DMS153 (cell line): ENCODE measurements at places on chromosomes 5 and 9.

DNA sequence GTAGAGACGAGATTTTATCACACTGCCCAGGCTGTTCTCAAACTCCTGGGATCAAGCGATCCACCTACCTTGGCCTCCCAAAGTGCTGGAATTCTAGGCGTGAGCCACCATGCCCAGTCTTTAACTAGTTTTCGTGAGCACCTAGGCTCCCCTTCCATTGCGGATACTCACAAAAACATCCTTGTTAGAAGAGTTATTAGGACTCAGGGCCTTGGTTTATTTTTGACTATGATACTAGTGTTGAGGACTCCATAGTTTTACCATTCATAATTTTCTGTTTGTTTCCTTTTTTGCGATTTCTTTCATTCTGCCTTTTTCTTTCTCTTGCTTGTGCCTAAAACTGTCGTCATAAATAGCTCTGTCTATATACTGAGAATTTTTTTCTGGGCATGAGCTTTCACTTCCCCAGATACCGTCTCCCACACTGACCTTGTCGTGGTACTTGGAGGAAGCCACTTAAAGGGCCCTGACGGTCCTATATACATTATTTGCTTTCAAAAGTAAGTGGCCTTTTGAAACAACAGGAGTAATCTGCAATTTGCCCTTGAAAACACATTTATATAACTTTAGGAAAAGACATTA lies 5.2 kb downstream of the F2R start:
- DNase-seq, result no peak

- DNase-seq, result no peak
Observed at GRCh38 chr5:122202952-122203351, 73.6 kb downstream of the ZNF474 start.

GRCh38 chr5:63131626-63132285 lies 553.1 kb downstream of the LRRC70 start:
- DNase-seq, result no peak

DNA sequence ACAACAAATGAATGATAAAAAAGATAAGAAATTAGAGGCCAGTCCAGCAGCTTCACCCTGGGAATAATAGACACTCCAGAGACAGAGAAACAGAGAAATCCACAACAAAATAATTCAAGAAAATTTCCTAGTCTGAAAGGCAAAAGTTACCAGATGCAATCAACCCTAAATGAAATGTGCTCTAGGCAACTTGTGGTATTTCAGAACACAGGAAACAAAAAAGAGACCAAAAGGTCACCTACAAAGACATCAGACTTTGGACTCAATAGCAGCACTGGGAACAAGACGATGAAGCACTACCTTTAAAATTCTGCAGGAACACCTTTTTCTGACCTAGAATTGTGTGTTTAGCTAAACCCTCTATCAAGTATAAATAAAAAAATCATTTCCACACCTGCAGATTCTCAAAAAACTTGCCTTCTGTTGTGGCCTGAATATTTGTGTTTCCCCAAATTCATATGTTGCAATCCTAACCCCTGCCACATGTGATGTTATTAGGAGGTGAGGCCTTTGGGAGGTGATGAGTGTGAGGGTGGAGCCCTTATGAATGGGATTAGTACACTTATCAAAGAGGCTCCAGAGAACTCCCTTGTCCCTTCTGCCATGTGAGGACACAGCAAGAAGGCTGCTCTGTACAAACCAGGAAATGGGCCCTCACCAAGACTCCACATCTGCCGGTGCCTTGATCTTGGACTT lies 5.9 kb upstream of the MAPK9 start:
- DNase-seq, result no peak

DNA sequence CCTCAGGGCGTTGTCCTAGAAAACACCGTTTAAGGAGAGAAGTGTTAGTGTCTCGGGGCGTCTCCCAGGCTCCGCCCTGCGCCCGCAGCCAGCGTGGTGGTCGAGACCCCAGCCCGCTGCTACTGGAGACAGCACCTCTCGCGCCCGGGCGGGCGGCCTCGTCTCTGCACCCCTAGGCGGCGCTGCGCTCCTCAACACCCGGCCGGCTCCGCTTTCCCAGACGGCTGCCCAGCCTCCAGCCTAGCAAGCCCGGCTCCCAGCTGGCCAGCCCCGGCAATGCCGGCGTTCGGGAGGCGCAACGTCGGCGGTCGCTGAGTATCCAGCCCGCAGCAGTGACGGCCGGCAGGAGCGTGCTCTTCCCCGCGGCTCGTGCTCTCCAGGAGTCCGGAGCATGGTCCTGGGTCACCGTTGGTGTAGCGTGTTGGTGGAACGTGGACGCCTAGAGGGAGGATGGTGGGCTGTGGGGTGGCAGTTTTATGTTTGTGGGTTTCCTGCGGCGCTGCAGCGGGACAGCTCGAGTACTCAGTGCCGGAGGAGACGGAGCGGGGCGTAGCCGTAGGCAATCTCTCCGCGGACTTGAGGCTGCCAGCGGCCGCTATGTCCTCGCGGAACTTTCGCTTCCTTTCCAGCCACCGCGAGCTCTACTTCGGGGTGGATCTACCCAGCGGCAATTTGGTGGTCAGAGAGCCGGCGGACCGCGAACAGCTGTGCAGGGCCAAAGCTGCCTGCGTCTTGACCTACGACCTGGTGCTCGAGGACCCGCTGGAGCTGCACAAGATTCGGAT lies 536 bp downstream of the PCDHAC1 start:
- DNase-seq, result peak; percentile 68

DNA sequence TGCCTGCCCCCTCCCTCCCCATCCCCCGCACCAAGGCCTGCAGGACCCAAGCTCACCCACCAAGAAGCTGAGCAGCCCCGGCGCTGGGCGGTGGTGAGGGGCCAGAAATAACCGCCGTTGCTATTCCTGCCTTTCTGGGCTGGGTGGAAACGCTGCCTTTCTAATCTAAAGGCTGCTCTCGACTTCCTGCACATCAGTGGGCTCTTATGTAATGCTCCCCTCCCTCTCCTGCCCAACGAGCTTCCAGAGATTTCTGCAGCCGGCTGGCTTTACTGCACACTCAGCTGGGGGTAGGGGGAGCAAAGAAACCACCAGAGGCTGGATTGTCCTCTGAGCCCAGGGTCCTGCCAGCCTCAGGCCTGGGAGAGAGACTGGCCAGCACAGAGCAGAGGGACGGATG lies 6.9 kb upstream of the EGR1 start:
- DNase-seq, result no peak

DNA sequence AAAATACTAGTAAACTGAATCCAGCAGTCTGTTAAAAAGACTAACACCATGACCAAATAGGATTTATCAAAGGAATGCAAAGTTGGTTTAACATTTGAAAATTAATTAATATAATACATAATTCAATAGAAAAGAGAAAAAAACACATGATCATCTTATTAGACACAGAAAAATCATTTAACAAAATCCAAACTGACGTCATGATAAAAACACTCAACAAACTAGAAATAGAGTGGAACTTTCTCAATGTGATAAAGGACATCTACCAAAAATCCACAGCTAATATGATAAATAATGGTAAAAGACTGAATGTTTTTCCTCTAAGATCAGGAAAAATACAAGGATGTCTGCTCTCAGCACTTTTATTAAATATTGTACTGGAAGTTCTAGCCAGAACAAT lies 40.4 kb upstream of the KCNIP1 start:
- no peak for DNase-seq

DNA sequence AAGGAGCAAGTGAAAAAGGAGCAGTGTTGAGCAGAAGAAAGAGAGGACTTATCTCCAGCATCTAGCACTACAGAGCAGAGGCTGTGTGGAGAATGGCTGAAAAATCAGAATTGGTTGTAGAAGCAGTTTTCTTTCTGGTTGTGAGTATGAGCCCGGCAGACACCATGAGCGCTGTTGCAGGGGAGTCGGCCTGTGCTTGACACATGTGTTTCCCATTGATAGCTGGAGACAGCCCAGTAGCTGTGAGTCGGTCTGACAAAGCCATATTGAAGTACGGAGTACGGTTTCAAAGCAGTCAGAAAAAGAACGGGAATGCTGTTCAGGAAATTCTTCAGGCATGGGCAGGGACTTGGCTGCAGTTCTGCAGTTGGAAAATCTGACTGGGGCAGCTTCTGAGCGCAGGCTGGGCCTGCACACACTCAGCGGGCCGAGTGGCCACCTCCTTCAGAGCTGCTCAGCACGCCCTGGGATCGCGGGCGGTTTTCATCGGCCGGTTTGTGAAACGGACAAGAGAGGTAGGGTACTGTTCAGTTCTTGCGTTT lies at the start of gene SGCD:
Gene SGCD (plus strand): TSS at position 447 of the 542 bp plus-strand sequence.
- no peak for DNase-seq

DNA sequence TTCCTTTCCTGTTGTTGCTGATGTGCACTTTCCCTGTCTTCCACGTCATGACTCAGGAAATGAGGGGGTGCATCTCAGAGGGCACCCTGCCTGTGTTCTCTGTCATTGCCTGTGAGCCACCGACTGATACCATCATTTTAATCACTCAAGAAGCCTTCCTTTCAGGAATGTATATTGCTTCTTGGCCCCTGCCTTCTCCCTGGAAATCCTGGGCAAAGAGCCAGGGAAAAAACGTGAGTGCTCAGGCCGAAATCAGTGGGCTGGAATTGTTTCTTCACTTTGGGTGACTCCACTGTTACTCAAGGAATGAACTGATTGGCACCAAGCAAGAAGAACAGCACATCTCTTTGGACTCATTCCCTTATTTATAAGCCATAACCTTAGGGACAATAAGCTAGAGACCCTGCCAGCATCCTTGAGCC lies 126.1 kb downstream of the SNX18 start:
- DNase-seq, result no peak

GRCh38 chr9:2359891-2360471 lies 261.6 kb upstream of the VLDLR start:
- DNase-seq, result peak; percentile 46

DNA sequence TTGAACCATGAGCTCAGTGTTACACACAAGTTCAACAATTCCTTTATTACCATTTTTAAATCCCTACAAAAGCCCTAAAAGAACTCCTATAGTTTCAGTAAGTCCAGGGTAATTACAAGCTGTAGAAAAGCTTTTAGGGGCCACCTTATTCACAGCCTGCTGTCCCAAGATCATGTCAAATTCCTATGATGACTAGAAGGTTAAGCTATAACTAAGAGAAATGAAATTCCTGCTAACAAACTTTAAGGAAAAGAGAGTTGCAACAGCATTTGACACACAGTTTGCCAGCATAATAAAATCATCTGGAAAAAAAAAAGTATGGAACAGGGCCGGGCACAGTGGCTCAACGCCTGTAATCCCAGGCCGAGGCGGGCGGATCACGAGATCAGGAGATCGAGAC lies 31.5 kb downstream of the TMEM245 start:
- DNase-seq, result no peak

DNA sequence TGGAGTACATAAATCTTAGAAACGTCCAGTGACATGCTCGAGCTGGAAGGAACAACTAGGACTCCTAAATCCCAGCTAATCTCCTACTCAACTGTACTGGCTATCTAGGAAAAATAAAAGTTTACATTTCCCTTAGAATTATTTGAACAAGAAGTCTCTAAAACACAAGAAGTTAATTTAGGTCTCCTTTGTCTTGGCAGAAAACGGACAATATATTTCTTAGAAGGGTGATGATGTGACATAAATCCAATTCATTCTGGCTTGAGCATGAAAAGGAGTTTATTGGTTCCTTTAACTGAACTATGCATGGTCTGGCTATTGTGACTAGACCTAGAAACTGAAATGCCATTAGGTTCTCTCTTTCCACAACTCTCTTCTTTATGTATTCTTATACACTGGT lies 1242.2 kb upstream of the DMAC1 start:
- no peak for DNase-seq

- no peak for DNase-seq
Observed at GRCh38 chr9:116160676-116161571, 7.3 kb downstream of the PAPPA start.

- no peak for DNase-seq
Observed at GRCh38 chr9:37565661-37566618, 10.2 kb downstream of the FBXO10 start.

GRCh38 chr5:432201-432927 lies 10.6 kb upstream of the EXOC3 start:
- DNase-seq, result no peak

GRCh38 chr5:133220851-133221674 lies 169.2 kb downstream of the HSPA4 start:
- no peak for DNase-seq

DNA sequence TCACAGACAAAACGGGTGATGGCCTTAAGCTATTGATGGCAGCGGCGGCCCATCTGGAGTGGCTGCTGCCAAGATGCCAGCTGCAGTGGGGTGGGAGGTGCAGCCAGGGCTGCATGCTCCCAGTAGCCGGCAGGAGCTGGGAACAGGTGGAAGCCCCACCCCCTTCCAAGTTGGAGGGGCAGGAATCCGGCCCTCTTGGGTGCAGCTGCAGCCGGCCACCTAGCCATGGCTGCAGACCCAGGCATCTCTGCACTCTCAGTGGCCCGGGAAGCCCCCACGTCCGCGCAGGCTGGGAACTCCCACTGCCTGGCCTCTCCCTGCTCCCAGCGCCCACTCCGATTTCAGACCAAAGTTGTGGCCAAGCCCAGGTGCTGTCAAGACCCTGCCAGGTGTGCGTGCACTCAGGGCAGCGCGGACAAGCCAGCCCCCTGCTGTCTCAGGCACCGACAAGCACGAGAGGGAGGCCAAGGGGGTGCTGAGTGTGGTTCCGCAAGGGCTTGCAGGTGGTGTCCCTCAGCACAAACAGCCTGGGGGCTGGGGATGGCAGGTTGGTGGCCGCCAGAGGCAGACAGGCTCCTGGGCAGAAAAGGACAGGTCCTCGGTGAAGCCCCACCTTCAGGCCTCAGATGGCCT lies 115.1 kb upstream of the TSLP start:
- DNase-seq, result no peak

DNA sequence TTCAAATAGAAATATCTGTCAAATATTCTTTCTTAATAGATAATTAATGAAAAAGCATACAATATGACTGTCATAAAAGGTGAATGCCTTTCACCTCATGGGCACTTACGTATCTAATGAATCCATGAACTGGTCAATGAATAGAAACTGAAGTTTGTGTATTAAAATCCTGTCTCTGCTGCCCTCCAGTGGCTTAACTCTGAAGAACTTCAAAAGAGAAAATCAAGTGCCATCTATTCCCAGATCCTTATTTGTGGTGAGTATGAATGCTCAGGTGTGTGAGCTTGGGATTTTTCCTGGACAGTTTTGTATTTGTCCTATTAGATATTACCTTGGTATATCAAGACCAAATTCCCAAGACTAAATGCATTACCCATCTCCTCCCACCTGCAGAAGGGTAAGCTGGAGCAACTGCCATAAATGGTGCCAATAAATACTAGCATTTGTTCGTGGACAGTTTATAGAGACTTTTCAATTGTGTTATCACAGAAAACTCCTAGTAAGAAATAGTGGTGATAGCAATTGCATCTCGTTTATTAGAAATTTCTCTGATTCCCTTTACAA lies 44.0 kb upstream of the SVEP1 start:
- peak; percentile 75 for DNase-seq

DNA sequence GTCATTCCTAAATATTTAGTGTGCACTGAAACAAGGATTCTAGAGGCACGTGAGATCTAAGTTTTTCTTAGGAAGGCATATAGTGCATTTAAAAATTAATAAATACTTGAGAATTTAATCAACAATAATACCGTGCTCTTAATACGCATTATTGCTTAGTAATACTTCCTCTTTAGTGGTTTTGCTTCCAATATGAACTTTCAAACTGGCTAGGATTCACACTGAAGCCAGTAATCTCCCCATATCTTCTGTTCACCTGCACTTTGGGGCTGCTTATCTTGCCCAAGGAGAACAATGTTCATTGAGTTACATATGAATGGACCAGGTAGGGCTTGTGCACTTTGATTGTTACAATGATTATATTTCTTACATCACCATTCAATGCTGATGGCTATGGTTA lies 180.5 kb upstream of the RIOK2 start:
- no peak for DNase-seq
